ENCODE measurements at places on chromosomes 7 and 10. TPM values are rescaled to one million over a fixed set of nuclear protein-coding genes. Genes with fewer than 3 reads are reported as not detected.

The PKD1L1 gene
- 1.1 TPM for total RNA-seq

The EMX2 gene
- total RNA-seq = 1.9 TPM

The MMRN2 gene
- total RNA-seq = 53.6 TPM

The MRM2 gene
- total RNA-seq = 16.6 TPM

The FGFBP3 gene
- total RNA-seq = 0.72 TPM

The SCART1 gene
- 3.1 TPM for total RNA-seq

The FMC1 gene
- total RNA-seq = 18.3 TPM

The SPDYE2B gene
- not detected for total RNA-seq

The BEND7 gene
- total RNA-seq = 5.1 TPM

The INA gene
- total RNA-seq = 1.0 TPM

The CYP2E1 gene
- 0.31 TPM for total RNA-seq

The PDZD7 gene
- total RNA-seq = not detected

The GALNT17 gene
- 38.0 TPM for total RNA-seq

The MUC12 gene
- not detected for total RNA-seq

The PPP1R17 gene
- total RNA-seq = not detected

The ZNF804B gene
- total RNA-seq = not detected

The NKX1-2 gene
- not detected for total RNA-seq

The GTPBP10 gene
- total RNA-seq = 16.1 TPM

The FOXI2 gene
- total RNA-seq = not detected

The HECW1 gene
- 0.51 TPM for total RNA-seq

The SAMD9L gene
- total RNA-seq = 11.8 TPM

The LRRC4 gene
- total RNA-seq = 0.41 TPM

The ARL3 gene
- total RNA-seq = 7.3 TPM

The CDH23 gene
- total RNA-seq = 12.2 TPM

The PALD1 gene
- 19.8 TPM for total RNA-seq

The NEUROD6 gene
- total RNA-seq = 0.21 TPM

The OR9A2 gene
- total RNA-seq = 0.41 TPM

The CDC14C gene
- not detected for total RNA-seq

The SGMS1 gene
- 56.2 TPM for total RNA-seq

The NXPH1 gene
- not detected for total RNA-seq

The MMP21 gene
- 0.41 TPM for total RNA-seq

The TMEM196 gene
- not detected for total RNA-seq

The CUBN gene
- 3.5 TPM for total RNA-seq

The LEP gene
- not detected for total RNA-seq

The GPR15LG gene
- not detected for total RNA-seq

The PRTFDC1 gene
- total RNA-seq = 15.4 TPM

All from tongue (tissue), 3 donors.